Progenitor cell of endocrine pancreas (in vitro differentiated cells): ENCODE measurements at places on chromosomes 3 and 15. TPM values are rescaled to one million over a fixed set of nuclear protein-coding genes. Genes with fewer than 3 reads are reported as not detected.
A peak's percentile ranks its signal among the peaks of the same experiment; 100 is the strongest.

The CHRNA3 gene
- 0.29 and 1.5 TPM in 2 replicates for total RNA-seq

The GOLGA6A gene
- 0.64 and 0.89 TPM in 2 replicates for total RNA-seq

DNA sequence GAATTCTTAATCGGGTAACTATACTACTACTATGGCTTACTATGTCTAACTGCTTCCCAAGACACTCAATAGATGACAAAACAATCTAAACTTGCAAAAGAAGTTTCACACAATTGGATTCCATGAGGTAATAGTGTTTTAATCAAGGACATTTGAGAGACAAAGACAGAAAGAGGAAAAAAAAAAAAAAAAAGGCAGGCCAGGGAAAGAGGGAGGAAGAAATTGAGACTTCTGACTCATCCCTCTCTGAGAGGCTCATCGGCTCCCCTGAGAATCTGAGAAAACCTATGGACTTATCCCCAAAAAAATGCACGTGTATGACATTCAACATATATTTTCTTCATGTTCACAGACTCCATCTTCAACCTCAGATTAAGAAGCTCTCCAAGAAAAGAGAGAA is 61.0 kb downstream of the SCAPER start:
- no peak overlapping the region for H3K4me3 ChIP-seq
- H3K36me3 ChIP-seq: peaks cover 9% of the 10 kb centered on the region
- DNase-seq: no peak
- no peaks in the 10 kb centered on the region for H3K4me1 ChIP-seq

The AGTR1 gene
- 7.7 and 8.2 TPM in 2 replicates for total RNA-seq

The ALDH1A3 gene
- 0.33 and 0.41 TPM in 2 replicates for total RNA-seq

DNA sequence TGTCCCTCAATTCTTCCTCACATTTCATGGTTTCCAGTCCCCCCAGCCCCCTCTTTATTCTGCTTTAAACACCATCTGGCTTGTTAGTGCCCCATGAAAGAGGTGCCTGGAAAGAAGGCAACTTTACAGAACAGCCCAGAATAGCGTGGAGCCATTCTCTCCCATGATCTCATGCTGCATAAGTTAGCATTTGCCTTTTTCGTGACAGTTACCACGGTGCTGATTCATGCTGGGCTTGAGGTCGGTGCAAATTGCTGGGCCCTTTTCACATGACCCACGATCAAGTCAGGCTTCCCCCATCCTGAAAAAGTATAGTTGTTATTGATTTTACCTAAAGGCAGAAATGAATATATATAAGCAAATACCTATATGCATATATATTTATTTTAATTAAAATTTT is 29.6 kb downstream of the SQOR start:
- peaks cover 15% of the 10 kb centered on the region for H3K36me3 ChIP-seq
- no peak overlapping the region for H3K4me3 ChIP-seq
- no peak for DNase-seq
- no peak overlapping the region for H3K27ac ChIP-seq
- peaks cover 3% of the 10 kb centered on the region for H3K27me3 ChIP-seq

The CTXND1 gene
- total RNA-seq: 1.1 TPM in 2 replicates

DNA sequence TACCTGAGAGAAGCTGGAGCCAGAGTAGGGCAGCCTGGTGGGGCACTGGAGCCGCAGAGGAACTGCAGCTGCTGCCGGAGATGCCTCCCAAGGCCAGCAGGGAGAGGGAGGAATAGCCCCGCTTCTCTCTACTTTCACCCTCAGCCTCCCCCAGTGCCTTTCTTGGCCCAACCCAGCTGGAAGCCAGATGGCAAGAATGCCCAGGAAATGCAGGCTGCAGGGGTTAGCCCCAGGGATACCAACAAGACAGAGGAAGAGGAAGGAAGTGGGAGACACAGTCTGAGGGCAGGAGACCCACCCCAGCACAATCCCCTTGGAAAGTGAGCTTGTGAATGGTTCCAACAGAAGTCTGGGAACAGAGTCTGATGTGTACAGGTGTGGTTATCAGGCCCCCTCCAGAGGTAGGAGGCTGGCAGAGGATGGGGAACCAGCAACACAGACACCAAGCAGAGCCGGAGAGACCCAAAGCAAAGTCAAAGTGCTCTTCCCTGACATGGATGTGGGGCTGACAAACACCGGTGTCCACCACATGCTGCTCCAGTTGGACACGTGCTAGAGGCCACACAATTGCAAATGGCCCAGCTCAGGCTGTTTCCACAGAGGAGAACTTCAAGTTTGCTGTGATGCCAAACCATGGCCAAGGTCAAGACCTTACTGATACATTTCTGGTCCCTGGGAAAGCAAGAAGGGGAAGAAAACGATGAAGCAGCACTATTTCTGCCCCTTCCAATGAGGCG is 418.8 kb upstream of the PROK2 start:
- H3K4me3 ChIP-seq: no peak overlapping the region
- DNase-seq: no peak
- H3K4me1 ChIP-seq: no peaks in the 10 kb centered on the region
- no peaks in the 10 kb centered on the region for H3K36me3 ChIP-seq

DNA sequence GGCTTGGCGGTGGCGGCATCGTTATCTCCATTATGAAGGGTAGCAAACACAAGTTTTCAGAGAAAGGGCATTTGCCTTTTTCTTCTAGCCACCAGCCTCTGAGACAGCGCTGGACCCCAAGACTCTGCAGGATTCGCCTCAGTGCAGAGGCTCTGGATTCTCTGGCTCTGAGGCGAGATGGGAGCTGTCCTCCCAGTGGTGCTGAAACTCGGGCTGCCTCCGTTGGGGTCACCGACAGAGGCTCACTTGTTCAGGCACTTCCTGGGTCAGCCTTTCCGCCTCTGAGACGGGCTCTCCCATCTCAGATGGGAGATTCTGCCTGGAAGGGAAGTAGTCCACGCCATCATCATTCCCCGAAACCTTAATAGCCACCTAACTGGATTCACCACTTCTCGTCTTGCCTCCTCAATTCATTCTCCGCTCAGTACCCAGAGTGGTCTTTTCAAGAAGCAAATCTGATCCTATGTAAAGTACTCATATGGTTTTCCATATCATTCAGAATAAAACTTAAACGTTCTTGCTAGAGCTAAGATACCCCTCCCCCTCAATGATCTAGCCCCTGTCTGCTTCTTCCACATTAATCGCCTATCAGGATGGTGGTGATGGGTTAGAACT is 76.9 kb downstream of the RHCG start:
- no peaks in the 10 kb centered on the region for H3K4me1 ChIP-seq
- peak; percentile 77 for DNase-seq
- H3K27ac ChIP-seq: no peak overlapping the region
- H3K27me3 ChIP-seq: peaks cover 93% of the 10 kb centered on the region
- no peaks in the 10 kb centered on the region for H3K36me3 ChIP-seq

- H3K27ac ChIP-seq: no peak overlapping the region
- H3K36me3 ChIP-seq: peaks cover 11% of the 10 kb centered on the region
- no peaks in the 10 kb centered on the region for H3K27me3 ChIP-seq
- peaks cover 19% of the 10 kb centered on the region for H3K4me1 ChIP-seq
- H3K4me3 ChIP-seq: no peak overlapping the region
Measured at GRCh38 chr15:36966708-36967107, 133.6 kb downstream of the MEIS2 start.

GRCh38 chr15:45743426-45744235 is 108.8 kb downstream of the SQOR start:
- no peaks in the 10 kb centered on the region for H3K36me3 ChIP-seq
- no peak for DNase-seq
- H3K27ac ChIP-seq: no peak overlapping the region
- peaks cover 4% of the 10 kb centered on the region for H3K4me1 ChIP-seq

DNA sequence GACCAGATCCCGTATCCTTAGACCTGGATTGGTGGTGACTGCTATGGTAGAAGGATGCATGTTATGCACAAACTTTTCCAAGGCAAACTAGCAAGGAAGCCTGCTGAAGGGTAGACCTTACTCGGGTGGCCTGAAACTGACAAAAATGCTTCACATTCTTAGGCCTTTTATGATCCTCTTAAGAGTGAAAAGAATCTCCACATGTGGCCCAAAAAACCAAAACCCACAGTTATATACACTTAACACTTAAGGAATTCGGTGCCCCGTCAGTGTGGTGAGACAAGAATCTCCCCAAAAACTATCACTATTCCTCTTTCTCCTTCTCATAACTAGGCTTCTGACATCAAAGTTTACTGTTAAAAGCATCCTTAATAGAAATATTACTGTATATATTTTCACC is 130.1 kb upstream of the SOX2 start:
- H3K36me3 ChIP-seq: no peaks in the 10 kb centered on the region
- H3K4me1 ChIP-seq: no peaks in the 10 kb centered on the region
- no peak overlapping the region for H3K4me3 ChIP-seq
- no peaks in the 10 kb centered on the region for H3K27me3 ChIP-seq
- no peak for DNase-seq

The ZNF501 gene
- total RNA-seq: 6.7 and 7.5 TPM in 2 replicates
